ENCODE measurements at places on chromosomes 5 and 9. TPM values are rescaled to one million over a fixed set of nuclear protein-coding genes. Genes with fewer than 3 reads are reported as not detected.

The SLCO6A1 gene
- total RNA-seq, result 0.78 TPM

The PCDHA13 gene
- 1.5 TPM for total RNA-seq

The FOXD4L6 gene
- total RNA-seq, result not detected

The CORO2A gene
- total RNA-seq, result 1.8 TPM

The PRR16 gene
- 18.3 TPM for total RNA-seq

The KCNN2 gene
- total RNA-seq, result 0.08 TPM

The AQP7 gene
- total RNA-seq, result not detected

The MARCHF11 gene
- not detected for total RNA-seq

The PKD2L2 gene
- not detected for total RNA-seq

The LCNL1 gene
- total RNA-seq, result 3.0 TPM

The BASP1 gene
- total RNA-seq, result 212 TPM

The NUTM2G gene
- not detected for total RNA-seq

The IL17B gene
- total RNA-seq, result not detected

The MUSK gene
- not detected for total RNA-seq

The ADAMTS2 gene
- 12.2 TPM for total RNA-seq

GRCh38 chr5:165630261-165630778, 2124.9 kb downstream of the MAT2B start:
- no peak for DNase-seq

- no peak for DNase-seq
These were observed 4.1 kb downstream of the MRPS2 start for GRCh38 chr9:135504262-135505243.

- DNase-seq, result no peak
These were observed 6.3 kb upstream of the ISCA1 start for GRCh38 chr9:86288499-86289198.

GRCh38 chr5:87581661-87582060, 168.9 kb upstream of the CCNH start:
- DNase-seq, result no peak

DNA sequence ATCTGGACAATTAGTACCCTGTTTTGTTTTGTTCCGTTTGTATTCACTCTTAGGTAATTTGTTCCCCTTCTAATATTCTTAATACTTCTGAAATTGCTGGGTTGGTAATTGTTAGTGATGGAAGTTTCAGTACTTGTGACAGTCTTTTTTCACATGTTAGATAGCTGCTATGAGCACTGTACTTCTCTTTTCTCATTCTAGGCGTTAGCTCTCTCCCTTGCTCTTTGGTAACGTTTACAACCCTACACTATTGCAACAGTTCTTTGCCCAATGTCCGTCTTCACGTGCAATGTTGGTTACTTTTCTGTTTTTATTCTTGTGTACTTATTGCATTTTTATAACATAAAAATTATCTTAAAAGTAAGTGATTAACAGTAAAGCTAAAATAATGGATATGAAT, 1509.0 kb downstream of the MAT2B start:
- no peak for DNase-seq

- no peak for DNase-seq
These were observed 390.2 kb upstream of the SGCD start for GRCh38 chr5:155936520-155937406.

DNA sequence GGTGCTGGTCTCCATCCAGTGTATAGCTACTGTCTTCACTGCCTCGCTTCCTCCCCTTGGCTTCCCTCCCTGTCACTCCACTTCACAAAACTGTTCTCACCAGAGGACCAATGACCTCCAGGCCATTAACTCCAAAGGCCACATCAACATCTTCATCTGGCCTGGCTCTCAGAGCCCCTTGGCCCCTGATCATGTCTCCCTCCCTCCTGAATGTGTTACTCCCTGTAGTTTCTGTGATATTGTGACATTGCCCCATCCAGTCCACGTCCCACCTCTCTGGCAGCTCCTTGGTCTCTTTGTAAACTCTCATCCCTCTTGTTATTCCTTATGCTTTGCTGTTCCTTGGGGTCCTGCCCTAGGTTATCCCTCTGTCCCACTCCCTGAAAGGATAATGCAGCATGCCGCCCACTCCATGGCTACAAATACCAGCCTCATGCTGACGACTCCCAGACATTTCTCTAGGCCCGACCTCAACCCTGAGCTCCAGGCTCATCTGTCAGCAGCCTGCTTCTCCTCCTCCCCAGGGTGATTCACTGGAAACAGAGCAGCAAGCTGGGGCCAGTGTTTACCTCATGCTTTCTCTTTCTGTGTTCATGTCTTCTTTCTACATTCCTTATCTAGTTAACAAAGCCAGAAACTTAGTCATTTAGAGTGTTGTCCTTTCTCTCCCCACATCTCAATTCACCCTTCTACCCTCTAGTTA, 312.2 kb downstream of the SPOCK1 start:
- DNase-seq, result no peak

DNA sequence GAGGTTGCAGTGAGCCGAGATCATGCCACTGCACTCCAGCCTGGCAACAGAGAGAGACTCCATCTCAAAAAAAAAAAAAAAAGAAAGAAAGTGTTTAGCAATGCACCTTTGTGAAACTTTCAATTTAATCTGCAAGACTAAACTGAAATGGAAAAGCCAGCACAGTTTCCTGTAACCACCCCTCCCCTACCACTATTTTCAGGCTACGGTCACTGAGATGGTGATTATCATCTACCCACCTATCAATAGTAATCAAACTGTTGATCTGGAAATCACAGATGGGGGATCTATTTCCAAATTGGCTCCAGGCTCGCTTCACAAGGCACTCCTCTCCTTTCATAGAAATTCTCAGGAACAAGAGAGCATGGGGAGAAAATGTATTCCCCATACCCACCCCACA, 30.6 kb upstream of the IL7R start:
- DNase-seq, result no peak

- no peak for DNase-seq
These were observed 214.7 kb downstream of the TRIO start for GRCh38 chr5:14357851-14358250.

GRCh38 chr5:141495453-141495811, 6.6 kb downstream of the PCDHGC5 start:
- DNase-seq, result no peak

GRCh38 chr9:137220317-137221094, 1.5 kb downstream of the RNF208 start:
- DNase-seq, result no peak

- no peak for DNase-seq
These were observed 160.2 kb upstream of the TBCA start for GRCh38 chr5:77936365-77936693.

GRCh38 chr5:157593052-157593757, 17.6 kb upstream of the ADAM19 start:
- no peak for DNase-seq

- no peak for DNase-seq
These were observed 222.4 kb downstream of the TSSK1B start for GRCh38 chr5:113212244-113212920.

DNA sequence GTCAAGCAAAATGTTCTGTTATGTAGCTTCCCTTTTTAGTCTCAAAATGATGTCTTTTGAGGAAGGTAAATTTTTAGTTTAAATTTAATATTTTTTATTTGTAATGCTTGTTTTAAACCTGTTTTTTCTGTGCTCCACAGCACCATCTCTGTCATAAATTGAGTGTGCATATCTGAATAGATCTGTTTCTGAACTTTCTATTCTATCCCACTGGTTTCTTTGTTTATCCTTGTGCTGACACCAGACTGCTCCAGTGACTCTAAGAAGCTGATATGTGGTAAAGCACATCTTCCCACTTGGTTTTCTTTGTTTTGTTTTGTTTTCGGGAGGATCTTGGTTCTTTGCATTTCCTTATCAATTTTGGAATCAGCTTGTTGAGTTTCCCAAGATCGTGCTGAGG, 7.1 kb upstream of the RNF145 start:
- no peak for DNase-seq

GRCh38 chr5:133751421-133751820, 139.1 kb upstream of the FSTL4 start:
- peak; percentile 30 for DNase-seq

GRCh38 chr9:112860451-112860850, 30.2 kb downstream of the SLC46A2 start:
- DNase-seq, result no peak

- DNase-seq, result no peak
These were observed 467.9 kb upstream of the DAB2 start for GRCh38 chr5:39892708-39893107.

GRCh38 chr5:128220841-128221240, 137.3 kb downstream of the SLC12A2 start:
- no peak for DNase-seq

- DNase-seq, result no peak
These were observed 201.8 kb upstream of the NMUR2 start for GRCh38 chr5:152606776-152607364.

DNA sequence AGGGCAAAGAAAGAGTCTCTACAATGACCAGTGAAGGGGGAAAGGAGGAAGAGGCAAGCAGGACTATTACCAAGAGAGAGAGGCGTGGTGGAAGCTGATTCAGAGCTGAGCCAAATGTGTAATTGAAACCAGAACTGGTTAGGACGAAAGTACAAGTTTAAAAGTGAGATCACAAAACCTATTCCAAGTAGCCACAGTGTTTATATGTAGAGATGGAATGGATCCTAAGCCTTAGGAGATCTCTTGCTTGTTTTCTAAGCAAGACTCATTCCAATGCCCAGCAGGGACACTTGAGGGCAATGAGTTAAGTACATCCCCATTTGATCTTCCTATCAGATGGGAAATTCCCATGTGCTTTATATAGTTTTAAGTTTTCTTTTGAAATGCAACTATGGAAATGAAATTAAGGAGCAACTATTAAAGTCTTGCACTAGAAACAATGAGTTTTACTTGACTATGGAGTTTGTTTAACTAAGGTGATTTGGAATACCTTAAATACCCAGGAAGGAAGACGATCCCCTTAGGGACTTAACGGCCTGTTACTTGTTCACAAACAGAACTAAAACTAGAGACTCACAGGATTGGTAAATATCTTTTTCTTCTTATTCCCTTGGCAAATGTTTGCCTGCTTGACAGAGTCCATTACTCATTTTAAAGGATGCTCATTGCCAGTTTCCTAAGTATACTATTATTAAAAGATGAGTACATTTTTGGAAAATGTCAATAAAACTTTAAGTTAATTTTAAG, 51.1 kb upstream of the SNX2 start:
- DNase-seq, result no peak

DNA sequence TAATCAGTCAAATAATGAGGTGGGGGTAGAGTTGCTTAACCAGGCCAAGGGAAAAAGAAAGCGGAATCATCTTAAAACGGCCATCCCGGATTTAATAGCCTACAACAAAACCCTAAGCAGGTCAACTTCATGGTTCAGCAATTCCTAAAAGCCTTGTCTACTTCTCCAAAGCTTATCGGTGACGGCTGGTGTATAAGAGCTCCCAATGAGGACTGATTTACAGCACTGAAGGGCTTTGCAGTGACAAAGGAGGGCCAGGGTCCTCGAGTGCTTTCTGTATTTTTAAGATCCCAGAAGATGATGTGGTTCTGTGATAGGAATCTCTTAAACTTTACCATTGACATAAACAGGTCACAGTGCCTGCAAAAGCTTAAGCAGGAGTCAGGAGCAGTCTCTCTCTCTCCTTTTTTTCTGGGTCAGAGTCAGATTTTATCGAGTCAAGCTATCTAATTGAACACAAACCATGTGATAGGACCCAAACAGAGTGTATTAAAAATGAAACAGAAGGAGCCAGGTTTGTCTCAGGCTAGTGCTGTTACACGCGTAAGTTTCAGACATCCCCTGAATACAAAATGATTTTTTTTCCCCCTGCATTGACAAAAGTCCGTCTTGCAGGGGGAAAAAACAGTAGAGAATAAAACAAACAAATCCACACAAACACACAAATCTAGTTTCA, 663.6 kb upstream of the ZNF608 start:
- DNase-seq, result no peak

- DNase-seq, result no peak
These were observed 3.8 kb downstream of the SELENOP start for GRCh38 chr5:42807722-42808447.

- no peak for DNase-seq
These were observed 2.5 kb downstream of the FST start for GRCh38 chr5:53482717-53483638.

DNA sequence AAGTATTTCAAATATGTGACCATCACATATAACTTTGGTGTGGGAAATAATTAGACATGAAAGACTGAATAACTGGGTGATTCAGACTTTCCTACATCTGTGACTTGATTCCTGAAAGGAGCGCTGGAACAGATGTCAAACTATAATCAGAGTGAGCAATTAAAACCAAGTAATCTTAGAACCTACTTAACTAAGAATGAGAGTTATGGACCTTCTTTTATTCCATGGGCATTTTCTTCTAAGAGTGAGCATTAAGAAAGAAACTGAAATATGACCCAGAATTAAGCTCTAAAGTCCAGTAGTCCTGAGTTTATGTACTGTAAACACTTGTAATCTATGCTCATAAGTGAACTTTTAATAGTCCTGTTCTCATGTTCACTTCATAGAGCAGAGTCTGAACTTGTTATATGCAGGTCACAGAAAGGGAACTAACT, 68.4 kb downstream of the PAM start:
- no peak for DNase-seq

DNA sequence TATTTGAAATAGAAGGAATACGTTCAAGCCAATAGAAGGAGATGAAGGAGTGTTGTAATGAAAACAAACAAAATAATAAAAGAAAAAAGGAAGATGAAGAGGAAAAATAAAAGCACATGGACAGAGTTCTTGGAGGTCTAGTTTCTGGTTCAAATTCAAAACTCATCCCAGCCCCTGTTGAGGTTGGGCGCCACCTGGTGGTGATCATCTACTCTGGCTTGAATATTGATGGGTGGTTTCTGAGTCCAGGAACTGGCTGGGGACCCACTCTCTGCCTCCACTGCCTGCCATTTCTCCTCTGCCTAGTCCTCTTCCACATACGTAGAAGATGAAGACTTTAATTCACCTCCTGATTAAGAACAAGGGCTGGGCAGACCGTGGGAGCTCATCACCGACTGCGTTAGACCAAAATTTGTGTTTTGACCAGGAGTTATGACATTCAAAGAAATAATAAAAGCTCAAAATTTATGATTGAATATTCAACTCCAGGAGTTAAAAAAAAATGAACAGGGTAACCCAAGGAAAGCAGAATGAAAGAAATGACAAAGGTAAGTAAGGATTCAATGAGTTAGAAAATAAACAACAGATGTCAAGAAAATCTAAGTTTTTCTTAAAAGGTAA, 99.0 kb upstream of the SLC1A3 start:
- peak; percentile 89 for DNase-seq

DNA sequence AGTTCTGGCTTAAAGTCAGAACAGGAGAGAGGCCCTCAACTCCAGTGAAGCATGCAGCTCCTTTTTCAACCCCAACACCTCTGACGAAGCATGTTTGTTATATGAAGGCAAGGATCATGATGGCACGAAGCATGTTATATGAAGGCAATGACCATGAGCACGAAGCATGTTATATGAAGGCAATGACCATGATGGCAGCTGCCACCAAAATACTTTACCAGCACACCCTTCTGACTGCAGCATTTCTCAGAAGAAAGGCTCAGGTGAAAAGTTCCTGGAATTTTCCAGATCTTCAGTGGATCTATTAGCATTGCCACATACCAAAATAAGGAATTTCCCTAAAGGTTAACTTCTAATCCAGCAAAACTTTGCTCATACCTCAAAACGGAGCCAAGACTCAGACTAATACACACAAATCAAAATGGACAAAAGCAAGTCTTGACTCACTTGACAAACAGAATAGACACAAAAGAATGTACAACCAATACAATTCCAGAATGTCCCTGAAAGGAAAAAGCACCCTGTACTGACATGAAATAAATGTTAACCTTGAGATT, 217.4 kb downstream of the FANCC start:
- no peak for DNase-seq

GRCh38 chr9:30197954-30198353, 2186.5 kb upstream of the ACO1 start:
- no peak for DNase-seq

GRCh38 chr5:123476731-123477130, 35.2 kb upstream of the CSNK1G3 start:
- no peak for DNase-seq

GRCh38 chr9:13975611-13976290, 338.2 kb downstream of the NFIB start:
- DNase-seq, result no peak
